Globus pallidus (tissue), 1 donor: ENCODE measurements at places on chromosomes 2 and 18.

DNA sequence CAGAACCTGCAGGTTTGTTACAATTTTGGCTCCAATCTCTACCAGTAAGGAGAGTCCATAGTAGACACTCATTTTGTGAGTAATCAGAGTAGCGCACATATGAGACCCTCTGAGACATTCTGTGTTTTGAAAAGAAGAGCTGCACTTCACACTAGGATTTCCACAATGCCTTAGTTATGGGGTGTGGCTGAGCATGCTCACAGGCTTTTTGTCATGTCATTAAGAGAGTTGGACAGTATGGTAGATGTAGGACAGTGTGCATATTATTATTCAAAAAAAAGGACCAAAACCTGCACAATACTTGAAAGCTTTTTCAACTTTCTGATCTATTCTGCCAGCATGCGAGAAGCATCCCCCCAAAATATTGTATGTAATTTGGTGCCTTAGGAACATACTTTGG is 24.9 kb upstream of the TRIM43B start:
- DNase-seq: no peak

- DNase-seq: no peak
Measured at GRCh38 chr2:8632755-8633154, 49.1 kb upstream of the ID2 start.

- DNase-seq: no peak
Measured at GRCh38 chr18:26190506-26190905, 35.7 kb upstream of the TAF4B start.

GRCh38 chr2:128410035-128410757 is 91.5 kb upstream of the HS6ST1 start:
- DNase-seq: no peak

- DNase-seq: no peak
Measured at GRCh38 chr2:199216253-199216652, 241.5 kb downstream of the SATB2 start.

GRCh38 chr2:86274265-86274917 is 63.0 kb downstream of the REEP1 start:
- DNase-seq: no peak

DNA sequence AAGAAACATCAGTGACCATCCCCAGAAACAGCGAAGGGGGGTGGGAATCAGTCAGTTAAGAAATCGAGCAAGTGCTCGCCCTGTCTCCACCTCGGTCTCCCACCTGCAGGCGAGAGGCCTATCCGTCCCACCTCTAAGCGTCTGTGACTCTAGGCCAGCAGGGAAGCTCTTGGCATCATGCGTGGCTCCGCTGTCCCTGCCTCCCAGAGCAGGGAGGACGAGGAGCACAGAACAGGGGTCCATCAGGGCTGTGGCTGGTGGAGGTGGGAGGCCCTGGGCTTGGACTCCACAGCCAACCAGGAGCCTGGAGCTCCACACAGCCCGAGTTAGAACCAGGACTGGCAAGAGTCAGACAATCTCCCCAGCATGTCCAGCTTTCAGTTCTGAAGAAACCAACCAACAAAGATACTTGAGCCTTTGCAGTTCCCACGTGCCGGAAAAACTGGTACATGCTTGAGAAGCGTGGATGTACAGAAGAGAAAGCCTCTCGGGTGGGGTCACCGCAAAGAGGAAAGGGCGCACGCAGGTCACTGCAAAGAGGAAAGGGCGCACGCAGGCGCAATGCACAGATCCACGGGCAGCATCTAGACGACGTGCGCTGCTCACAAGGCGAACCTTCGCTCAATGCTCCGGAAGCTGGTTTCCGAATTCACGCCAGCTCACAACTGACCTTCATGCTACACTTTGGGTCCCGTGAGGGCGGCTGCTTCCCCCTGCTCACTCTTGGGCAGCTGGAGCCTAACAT is 104.5 kb upstream of the ALKAL2 start:
- DNase-seq: no peak

- no peak for DNase-seq
Measured at GRCh38 chr2:147789287-147789686, 55.5 kb upstream of the ACVR2A start.

DNA sequence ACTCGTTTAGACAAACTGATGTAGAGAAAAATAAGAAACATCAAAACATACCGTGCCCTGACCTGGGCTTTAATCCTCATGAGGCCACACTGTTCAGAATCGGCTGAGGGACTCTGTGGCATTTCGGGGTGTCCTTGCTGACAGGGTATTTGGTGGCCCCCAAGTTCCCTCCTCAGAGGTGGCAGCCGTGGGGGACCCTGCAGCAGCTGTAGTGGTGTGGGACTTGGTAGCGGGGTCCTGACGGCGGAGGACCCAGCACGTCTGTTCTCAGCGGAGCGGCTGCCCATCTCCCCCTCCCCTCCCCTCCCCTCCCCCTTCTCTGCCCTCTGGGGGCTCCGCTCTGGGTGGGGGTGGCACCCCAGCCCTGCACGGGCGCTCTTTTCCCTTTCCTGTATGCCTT is 18.4 kb downstream of the KCNG2 start:
- no peak for DNase-seq

GRCh38 chr2:195477248-195477995 is 179.6 kb upstream of the SLC39A10 start:
- no peak for DNase-seq

GRCh38 chr18:77373730-77374445 is 124.2 kb downstream of the GALR1 start:
- DNase-seq: no peak

DNA sequence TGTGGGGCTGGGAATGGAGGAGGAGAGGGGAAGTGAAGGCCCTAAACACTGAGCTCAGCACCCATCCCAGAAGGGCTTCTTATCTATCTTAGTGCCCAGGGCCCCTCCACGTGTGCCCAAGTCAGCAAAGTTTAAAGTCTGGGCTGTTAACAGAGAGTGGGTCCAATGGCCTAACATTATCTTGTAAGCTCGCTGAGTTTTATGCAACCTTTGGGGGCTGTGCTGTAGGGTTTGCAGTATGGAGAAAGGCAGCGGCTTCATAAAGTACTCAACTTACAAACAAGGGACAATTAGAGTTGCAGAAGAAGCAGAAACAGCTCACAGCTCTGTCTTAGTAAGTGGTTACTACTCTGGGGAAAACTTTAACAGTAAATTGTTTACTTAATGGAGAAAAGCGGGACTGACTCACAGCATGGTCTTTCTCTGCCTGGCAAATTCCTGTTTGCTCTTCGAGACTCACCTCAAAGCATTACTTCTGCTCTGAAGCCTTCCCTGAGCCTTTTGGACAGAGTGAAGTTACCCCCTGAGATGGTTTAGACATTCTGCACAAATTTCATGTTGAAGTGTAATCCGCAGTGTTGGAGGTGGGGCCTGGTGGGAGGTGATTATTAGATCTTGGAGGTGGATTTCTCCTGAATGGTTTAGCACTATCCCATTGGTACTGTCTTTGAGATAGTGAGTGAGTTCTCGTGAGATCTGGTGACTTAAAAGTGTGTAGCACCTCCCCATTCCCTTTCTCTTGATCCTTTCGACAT is 9.0 kb downstream of the ENOSF1 start:
- DNase-seq: no peak

DNA sequence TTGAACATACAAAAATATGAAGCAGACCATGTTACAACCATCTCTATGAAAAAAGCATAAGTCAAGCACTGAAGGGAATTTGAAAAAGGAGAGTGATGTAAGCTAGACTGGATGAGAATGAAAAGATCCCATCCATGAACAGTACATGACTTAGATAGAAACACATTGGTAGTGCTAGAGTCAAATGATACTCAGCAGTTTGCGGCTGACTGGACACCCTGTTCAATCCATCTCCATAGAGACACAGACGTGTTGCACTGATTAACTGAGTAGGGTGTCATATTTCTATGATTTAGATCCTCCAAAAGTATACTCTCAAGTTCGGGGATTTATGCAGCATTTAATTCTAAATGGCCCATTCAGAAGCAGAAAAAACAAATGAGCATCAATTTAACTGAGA is 674.3 kb upstream of the NRXN1 start:
- DNase-seq: no peak

GRCh38 chr2:42756150-42756775 is 7.7 kb downstream of the OXER1 start:
- DNase-seq: no peak

- DNase-seq: no peak
Measured at GRCh38 chr2:106144621-106145331, 49.3 kb downstream of the UXS1 start.

DNA sequence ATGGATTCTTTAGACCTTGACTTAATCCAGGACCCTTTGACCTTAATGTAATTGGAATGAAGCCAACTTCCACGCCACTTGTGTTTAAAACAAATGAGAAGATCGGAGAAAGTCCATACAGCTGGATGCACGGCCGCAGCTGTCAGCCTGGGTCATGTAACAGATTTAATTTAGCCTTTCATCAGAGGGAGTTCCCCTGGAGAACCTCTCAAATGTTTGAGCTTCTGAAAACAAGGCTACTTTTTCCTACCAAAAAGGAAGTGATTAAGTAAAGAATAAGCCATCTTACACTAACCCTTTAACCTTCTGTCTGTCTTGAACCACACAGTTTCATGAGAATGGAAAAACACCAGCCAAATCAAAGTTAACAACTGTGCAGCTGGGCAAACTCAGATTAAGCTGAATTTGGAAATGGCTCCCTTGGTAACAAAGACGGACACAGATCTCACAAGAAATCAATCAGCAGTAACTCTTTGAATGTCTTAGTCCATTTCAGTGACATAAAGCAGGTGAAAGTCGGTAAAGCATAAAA is 103.6 kb downstream of the DOCK10 start:
- DNase-seq: no peak

DNA sequence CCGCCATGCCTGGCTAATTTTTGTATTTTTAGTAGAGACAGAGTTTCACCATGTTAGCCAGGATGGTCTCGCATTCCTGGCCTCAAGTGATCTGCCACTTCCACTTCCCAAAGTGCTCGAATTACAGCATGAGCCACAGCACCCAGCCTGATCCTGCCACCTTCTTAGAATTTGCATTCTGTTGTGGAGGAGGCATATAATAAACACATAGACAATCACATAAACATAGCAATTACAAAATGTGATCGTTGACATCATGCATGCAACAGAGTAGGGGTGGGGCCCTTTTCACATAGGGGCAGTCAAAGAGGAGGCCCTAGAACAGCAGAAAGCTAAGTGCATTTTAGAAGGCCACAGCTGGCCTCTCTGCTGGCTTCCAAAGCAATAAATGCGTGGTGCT is 39.9 kb upstream of the TSPYL6 start:
- DNase-seq: no peak

GRCh38 chr2:99776206-99776905 is 286.5 kb upstream of the REV1 start:
- no peak for DNase-seq

- DNase-seq: no peak
Measured at GRCh38 chr2:129935118-129935517, 44.3 kb upstream of the RAB6C start.

DNA sequence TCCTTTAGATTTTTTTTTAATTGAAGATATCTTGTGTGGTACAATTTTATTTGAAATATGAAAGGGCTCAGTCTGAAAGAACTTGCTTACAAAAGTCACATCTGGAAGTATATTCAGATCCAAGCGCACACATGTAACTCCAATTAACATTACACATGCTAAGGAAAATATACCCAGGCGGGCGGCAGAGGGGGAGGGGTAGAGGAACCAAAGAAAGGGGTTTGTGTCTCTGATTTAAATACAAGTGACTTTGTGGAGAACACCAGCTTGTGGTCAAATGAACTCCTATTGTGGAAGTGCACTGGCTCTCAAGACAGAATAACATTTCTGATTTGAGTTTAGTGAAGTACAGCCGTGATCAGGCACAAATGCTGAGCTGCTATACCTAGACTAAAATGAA is 280.2 kb upstream of the SOX11 start:
- no peak for DNase-seq

DNA sequence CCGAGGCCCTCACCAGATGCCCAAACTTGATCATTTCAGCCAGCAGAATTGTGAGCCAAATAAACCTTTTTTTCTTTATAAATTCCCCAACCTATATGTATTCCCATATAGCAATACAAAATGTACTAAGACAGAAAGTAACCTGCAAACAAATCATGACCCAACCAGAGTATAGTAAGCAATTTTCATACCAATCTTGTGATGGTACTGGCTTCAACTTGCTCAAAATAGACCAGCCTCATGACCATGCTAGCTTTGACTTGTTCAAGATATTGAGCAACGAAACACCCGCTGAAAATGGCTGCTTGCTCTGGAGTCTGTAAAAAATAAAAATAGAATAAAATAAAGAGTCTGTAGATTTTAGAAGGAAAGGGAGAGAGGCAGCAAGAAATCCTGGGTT is 97.6 kb downstream of the C1D start:
- no peak for DNase-seq

GRCh38 chr2:86186431-86186830 is 8.8 kb downstream of the IMMT start:
- DNase-seq: no peak

- no peak for DNase-seq
Measured at GRCh38 chr18:68263481-68263880, 451.4 kb downstream of the TMX3 start.

GRCh38 chr2:60570251-60570650 is 16.8 kb upstream of the BCL11A start:
- no peak for DNase-seq

GRCh38 chr18:42425025-42425424 is 470.0 kb downstream of the PIK3C3 start:
- no peak for DNase-seq

- no peak for DNase-seq
Measured at GRCh38 chr2:126664639-126665038, 8.7 kb downstream of the GYPC start.

DNA sequence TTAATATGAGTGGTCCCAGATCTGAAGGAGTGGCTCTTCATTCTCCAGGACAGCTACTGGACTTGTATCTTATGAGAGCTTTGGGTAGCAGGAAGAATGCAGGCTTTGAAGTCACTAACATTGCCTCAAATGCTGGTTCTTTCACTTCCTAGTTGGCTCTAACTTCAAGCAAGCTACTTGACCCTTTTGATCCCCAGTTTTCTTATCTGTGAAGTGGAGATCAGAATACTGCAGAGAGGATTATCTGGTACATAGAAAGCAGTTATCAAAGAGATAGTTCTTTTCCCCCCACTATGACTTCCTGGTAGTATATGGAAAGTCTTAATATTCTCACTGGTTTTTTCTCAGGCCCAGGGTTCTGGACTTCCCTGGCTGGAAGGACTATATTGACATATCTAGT is 3.4 kb upstream of the PLCL1 start:
- no peak for DNase-seq

GRCh38 chr2:69731147-69731970 is 10.6 kb upstream of the ANXA4 start:
- DNase-seq: no peak

DNA sequence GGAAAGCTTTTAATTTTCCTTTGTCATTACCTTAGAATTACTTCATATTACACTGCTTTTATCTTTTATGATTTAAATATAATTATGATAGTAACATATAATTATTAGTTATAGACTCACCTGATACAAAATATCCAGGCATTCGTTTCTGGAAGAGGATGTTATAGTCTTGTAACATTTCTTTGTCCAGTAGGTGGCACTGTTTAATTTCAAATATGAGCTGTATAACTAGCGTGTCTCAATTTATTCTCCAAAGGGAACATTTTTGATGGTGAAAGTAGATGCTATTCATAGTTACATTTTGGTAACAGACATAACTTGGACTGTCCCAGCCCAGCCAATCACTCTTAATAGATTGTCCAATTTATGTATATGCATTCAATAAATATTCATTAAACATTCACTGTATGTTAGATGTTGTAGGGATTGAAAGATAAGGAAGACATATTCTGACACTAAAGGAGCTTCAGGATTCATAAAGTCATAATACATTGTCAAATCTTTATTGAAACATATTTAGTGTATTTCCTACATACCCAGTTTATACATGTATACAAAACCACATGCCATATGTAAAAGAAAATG is 19.2 kb downstream of the DAW1 start:
- DNase-seq: peak; percentile 55
